ENCODE measurements at places on chromosomes 7 and 10.

DNA sequence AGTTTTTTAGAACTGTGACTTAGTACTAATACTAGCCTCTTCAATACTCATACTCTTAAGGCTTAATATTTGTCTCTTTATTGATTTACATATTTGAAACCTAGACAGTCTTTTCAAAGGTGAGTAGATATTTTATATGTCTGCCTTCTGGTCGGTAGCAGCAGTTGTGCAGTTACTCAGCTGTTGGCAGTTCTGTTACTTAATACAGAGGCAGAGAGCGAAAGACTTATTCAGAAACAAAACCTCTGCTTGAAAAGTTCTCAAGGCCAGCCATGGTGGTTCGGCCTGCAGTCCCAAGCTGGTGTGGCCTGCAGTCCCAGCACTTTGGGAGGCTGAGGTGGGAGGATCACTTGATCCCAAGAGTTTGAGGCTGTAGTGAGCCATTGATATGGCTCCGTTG lies 84.2 kb downstream of the AUTS2 start:
- DNase-seq, result no peak

DNA sequence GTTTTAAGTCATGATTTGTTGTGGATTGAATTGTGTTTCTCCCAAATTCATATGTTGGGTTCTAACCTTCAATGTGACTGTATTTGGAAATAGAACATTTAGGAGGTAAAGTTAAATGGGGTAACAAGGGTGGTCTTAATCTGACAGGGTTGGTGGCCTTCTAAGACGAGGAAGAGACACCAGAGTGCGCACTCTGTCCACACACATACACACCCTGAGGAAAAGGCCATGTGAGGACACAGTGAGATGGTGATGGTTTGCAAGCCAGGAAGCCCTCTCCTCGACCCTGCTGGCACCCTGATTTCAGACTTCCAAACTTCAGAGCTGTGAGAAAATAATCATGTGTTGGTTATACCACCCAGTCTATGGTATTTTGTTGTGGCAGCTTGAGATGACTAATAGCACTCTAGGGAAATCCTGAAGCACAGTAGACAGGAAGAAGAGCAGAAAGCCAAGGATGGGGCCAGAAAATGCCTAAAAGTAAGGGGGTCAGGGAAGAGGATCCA lies 28.0 kb upstream of the SEM1 start:
- DNase-seq, result no peak

DNA sequence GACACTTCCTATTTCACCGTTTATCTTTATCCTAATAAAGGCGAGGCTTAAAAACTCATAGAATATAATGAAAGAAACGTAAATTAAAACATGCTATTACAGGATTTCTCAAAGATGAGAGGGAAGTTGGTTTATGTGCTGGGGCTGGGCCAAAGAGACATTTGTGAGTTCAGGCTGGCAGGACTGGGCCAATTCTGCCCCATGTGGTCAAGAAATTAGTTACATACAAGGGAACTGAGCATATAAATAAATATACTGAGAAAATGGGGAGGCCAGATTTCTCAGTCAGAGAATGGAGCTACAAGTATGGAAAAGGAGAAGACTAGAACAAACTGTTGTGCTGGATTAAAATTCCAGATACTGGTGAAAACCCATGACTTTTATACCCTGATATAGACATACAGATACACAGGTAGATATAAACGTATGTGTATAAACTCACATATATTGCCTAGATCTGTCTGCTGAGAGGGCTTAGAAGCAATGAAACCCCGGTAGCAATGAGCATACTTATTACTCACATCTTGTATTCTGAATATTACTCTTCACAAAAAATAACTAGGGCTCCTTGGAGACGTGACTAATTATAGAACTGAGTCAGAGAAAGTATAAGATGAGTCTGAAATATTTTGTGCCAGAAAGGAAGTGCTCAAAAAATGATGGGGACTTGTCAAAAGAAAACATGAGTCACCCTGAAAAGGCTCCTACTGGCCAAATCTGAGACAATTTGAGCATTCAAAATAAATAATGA lies 155.7 kb upstream of the FGFR2 start:
- no peak for DNase-seq

- DNase-seq, result no peak
These were observed 43.8 kb upstream of the RPA3 start for GRCh38 chr7:7761974-7762779.

- DNase-seq, result no peak
These were observed 264.4 kb upstream of the MKI67 start for GRCh38 chr10:128390596-128390995.

DNA sequence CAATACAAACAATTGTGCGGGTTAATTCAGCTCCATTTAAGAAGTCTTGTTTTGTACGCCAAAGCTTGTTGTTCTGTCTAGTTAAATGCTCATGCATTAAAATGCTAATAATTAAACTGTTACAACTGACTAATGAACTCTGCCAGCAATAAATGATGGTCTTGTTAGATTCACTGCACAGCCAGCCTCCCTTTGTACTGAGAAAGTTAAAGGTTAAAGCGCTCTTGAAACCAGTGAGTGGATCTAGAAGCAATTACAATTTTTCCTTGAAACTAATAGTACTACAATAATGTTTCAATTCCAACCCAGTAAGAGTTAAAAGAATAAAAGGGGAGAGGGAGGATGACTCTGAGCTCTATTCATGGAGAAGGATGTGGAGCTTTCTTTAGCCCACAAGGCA lies 233.0 kb downstream of the EMX2 start:
- no peak for DNase-seq

DNA sequence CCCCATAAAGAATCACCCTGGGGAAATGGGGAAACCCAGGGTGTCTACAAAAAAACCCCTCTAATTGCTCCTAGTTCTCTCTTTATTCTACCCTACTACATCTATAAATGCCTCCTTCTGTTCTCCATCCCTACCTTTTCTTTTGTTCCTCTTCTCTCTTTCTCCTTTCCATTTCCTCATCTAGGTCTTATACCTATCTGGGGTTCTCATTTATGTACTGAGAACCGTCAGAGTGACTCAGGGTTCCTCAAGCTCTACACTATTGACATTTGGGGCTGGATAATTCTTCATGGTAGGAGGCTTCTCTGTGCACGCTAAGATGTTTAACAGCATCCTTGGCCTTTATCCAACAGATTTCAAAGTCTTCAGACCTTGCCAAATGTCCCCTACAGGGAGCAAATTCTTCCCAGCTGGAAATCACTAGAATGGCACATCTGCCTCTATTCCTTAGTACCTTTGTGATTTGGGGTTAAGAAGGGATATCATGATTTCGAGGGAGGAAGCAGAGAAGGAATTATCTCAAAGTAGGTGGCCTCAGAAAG lies 137.4 kb upstream of the PTN start:
- no peak for DNase-seq

DNA sequence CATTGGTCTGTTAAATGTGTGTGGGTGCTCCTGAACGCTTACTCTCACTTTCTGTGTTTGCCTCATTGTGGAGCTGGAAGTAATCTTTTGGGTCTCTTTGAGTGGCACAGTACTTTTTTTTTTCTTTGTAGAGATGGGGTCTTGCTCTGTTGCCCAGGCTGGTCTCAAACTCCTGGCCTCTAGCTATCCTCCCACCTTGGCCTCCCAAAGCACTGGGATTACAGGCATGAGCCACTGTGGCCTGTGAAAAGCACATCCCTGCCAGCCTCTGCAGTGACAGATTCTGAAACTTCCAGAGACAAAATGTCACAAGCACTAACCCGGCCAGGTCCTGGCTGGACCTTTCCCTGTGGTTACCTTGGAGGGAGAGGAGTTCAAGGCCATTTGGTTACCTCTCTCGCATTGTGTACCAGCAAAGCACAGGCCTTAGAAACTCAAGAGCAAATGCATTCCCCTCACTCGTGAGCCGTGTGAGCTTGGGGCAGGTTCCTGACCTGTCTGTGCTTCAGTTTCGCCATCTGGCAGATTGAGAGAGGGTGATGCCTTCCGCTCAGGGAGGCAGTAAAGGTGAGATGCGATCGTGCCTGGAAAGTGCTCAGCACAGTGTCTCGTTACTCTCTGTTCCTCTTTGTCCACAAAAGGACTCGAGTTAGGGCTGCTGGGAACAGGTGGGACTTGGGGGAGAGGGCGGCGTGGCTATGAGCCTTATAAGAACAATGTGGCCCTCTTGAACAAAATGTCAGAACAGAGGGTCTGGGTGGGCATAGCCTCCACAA lies 72.6 kb upstream of the SEPHS1 start:
- no peak for DNase-seq

DNA sequence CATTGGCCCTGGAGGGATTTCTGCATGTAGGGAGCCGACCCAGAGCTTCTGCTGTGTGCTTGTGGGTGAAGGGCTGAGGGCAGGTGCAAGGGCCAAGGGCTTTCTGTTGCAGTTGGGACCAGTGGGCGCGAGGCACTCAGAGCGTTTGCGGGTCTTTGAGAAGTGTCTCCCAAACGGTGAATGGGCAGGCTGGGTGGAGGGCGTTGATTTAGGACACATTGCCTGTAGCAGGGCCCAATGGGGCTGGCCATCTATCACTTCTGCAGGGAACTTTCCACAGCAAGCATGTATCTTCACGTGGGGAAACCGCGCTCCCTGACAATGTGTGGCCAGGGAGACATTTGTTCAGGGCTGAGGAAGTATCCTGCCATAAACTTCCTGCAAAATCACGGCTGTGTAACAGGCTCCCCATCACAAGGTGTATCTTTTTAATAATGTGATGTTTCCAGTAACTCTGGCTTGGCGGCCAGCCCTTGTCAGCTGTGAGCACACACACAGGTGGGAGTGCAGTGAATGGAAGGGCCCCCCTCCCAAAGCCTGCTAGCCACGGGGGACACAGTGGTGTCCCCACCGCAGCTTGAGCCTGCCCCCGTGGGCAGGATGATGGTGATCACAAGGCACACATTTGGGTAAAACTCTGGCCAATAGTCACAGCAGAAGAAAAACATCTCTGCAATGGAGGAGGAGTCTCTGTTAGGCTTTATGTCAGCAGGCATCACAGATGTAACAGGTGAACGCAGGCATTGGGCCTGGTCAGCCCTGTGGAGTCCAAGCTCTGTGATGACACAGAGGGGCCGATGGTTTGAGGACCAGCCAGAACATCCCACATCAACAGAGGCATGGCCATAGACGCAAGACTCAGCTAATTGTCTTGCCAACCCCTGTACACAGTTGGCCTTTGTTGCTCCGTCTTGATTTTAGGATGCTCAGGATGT lies 84.3 kb downstream of the GLRX3 start:
- DNase-seq, result peak; percentile 29

- DNase-seq, result no peak
These were observed 65.7 kb downstream of the GTF2IRD1 start for GRCh38 chr7:74519395-74519794.

DNA sequence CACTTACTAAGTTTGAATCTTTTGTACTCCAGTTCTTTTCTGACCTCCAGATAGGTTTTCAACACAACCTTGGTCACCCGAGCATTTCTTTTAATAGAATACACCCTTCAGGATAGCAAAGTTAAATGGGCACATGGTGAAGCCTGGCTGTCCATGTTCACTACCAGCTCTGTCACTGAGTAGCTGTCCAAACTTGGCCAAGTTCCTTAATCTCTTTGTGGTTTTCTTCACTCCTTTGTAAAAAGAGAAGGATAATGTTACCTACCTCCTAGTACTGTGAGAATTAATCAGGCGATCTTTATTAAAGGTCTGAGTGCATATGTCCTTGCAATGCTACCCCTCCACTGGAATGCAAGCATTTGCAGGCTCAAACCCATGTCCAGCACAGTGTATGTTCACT lies 128.1 kb upstream of the PTPRZ1 start:
- no peak for DNase-seq

GRCh38 chr10:114995468-114996247 lies 57.7 kb downstream of the TRUB1 start:
- DNase-seq, result no peak

DNA sequence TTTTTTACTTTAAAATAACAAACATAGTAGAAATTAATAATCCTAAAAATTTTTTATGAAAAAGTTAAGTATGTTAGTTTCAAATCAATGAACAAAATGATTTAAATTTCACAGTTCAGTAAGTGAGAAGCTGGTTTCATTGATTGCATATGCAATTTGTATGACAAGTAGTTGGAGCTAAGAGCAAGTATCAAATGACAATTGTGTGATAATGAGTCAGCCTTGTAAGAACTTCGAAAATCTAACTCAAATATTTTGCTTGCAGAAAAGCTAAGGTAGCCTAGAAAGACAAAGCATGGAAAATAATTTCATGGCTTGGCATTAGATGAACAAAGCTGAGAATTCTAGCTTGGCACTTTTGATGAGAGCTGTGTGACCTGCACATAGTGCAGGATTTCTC lies 111.5 kb downstream of the HDAC9 start:
- no peak for DNase-seq

DNA sequence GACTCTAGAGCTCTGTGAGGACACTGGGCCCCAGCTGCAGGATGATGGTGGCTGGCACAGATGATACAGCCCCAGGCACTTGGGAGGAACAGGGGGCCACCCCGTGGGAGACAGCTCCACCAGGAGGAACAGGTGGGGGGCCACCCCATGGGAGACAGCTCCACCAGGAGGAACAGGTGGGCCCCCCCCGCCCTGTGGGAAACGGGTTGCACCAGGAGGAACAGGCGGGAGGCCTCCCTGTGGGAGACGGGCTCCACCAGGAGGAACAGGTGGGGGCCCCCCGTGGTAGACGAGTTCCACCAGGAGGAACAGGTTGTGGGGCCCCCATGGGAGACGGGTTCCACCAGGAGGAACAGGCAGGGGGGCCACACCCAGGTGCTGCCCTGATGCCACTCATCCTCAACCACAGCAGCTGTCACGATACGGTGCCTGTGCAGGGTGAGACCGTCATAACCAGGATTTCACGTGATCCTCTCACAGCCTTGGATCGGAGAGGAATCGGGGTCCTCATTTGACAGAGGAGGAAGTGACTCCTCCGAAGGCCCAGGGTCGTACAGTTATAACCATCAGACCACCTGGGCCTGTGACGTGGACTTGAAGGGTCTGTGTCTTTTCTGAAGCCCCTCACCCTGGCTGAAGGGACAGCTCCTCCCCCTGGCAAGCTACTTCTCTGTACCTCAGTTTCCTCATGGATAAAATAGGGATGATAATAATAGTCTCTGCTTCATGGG lies 49.2 kb upstream of the NANOS1 start:
- no peak for DNase-seq

DNA sequence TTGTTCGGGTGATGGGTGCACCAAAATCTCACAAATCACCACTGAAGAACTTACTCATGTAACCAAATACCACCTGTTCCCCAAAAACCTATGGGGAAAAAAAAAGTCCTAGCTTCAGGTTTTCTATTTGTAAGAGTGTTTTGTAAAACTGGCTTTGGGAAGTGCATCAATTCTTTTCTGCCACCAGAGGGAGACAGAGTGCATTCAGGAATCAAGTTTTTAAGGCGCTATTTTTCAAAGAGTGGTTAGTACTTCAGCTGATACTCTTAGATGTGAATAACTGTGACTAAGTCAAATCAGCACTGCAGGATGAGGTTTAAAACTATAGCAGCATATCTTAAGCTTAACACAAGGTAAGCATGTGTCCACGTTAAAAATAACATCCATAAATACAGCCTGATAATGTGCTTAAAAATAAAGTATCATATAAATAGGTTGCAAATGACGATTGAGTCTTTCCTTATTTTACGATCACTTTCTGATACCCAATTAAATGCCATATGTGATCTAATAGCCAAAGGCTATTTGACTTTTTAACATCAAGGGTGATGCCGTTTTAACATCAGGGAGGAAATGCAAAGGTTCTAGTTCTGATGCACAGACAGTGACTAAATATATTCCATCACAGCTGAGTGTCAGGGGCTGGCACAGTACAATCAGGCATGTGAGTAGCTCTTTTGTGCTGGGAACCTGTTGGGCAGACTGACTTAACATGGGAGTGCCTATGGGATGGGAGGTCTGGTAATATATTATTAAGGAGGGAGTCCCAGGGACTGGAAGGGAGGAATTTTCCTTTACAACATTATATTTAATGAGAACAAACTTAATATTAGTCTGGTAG lies 10.6 kb upstream of the LYZL2 start:
- DNase-seq, result no peak

All from mesothelial cell of epicardium (in vitro differentiated cells).